Activated CD8-positive, alpha-beta memory T cell treated with anti-CD3 and anti-CD28 coated beads for 1 hour (primary cell): ENCODE measurements at places on chromosomes 1 and 21.

DNA sequence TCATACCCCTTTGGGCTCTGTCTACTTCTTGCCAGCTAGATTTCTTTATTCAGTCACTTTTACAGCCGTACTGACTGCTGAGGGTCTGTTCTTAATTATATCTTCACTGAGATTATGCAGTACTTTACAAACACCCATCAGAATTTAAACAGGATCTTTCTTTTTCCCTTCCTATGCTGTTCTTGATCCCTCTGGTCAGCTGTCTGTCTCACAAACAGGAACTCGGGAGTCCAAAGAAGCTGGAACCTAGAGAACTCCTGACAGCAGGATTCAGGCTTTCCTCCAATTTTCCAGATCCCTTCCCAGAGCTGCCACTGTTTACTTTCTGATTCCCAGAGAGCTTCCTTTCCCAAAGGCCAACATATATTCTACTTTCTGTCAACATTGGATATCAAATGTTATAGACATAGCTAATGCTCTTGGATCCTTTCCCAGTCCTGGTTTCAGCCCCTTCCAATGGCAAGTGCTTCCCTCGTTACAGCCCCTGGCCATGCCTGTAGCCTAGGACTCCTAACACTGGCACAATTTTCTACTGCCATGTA, 59.5 kb downstream of the ATP2B4 start:
- DNase-seq = no peak

DNA sequence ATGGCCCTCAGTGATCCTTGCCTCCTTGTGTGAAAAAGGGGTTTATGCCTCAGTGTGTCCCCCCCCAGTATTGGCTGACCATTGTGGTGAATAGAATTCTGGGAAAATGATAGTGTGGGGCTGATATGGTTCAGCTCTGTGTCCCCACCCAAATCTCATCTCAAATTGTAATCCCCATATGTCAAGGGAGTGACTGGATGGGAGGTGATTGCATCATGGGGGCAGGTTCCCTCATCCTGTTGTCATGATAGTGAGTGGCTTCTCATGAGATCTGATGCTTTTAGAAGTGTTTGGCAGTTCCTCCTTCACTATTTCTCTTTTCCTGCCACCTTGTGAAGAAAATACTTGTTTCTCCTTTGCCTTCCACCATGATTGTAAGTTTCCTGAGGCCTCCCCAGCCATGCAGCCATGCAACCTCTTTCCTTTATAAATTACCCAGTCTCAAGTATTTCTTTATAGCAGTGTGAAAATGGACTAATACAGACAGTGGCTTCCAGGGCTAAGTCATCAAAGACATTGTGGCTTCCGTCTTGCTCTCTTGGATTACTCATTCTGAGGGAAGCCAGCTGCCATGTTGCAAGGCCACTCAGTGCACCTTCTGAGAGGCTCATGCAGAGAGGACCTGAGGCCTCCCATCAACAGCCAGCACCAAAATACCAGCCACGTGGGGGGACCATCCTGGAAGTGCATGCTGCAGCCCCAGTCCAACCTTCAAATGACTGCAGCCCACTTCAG, 40.6 kb upstream of the SOD1 start:
- no peak for DNase-seq

GRCh38 chr1:59682396-59683080, 132.2 kb upstream of the HOOK1 start:
- no peak for DNase-seq

DNA sequence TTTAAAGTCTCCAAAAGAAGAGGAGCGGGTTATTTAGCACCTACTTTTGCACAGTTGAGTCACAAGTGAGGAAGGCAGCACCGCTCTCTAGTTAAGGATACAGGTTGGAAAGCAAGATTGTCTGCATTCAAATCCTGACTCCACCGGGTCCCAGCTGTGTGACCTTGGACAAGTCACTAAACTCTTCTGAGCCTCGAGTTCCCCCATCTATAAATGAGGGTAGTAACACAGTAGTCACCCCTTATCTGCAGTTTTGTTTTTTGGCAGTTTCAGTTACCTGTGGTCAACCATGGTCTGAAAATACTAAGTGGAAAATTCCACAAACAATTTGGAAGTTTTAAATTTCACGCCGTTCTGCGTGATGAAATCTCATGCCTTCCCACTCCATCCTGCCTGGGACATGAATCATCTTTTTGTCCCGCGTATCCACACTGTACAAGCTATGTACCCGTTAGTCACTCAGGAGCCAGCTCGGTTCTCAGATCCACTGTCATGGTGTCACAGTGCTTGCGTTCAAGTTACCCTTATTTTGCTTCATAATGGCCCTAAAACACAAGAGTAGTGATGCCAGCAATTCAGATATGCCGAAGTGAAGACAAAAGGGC, 49.4 kb downstream of the CAPZB start:
- no peak for DNase-seq

- DNase-seq = no peak
Observed at GRCh38 chr1:30183895-30184294, 539.5 kb downstream of the MATN1 start.

DNA sequence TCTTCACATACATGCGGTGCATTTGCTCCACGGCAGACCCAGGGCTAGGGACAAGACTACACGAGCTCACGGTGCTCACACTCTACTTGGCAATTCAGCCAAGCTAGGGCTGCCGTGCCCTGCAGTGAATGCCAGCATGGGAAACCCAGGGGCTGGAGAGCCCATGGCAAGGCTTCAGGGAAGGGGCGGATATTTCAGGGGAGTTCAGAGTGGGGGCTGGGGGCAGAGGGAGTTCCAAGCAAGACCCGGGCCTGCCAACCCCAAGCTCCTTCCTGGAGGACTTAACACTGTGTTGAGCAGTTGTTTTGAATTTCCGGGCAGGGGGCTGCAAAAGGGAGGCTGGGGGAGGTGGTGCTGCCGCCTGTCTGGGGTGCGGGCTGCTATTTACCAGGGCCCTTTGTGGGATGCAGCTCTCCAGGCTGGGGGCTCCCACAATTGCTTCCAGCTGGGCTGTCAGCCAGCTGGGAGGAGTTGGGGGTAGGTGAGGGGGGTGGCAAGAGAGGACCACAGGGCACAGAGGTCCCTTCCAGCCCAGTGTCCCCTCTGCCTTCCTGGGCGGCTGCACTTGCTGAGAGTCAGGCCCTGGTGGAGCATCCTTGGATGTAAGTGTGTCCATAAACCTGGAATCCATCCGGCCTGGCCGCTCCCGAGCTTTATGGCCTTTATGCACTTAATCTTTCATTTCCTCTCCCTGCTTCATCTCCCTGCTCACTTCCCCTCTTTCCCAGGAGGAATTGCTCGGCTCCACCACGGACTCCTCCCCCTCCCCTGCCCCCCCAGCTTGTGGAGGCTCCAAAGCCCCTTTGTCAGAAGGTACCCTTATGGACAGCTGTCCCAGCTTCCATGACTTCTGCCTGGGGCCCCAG, 55.8 kb upstream of the SSBP3 start:
- no peak for DNase-seq

- no peak for DNase-seq
Observed at GRCh38 chr1:160168016-160168415, 16.6 kb downstream of the ATP1A4 start.

DNA sequence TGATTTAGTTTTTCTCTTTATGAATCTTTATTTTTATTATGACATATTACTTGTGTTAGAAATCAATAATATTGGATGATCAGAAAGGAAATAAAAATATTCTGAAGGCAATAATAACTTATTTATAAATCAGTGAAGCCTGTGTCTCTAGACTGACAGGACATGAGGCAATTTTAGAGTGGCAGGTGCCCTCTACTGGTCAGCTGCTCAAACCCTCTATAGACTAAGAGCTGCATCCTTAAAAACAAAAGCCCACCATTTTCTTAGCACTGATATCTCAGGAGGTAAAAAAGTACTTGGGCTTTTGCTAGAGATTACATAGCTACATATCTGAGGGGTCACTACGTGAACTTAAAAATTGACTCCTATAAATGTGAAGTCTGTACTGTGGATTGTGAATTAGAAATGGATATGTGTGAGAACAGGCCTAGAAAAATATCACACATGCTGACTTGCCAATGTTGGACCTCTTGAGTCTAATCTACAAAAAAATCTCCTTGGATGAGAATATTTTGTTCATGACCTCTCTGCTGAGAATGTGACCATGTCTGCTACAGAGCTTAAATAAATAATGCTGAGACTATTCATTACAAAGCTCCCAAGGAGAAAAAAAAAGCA, 597.9 kb upstream of the ADAMTS5 start:
- no peak for DNase-seq

GRCh38 chr21:16588433-16588860, 858.7 kb downstream of the USP25 start:
- no peak for DNase-seq

- DNase-seq = no peak
Observed at GRCh38 chr1:18142969-18143368, 35.4 kb downstream of the IGSF21 start.

GRCh38 chr1:69438056-69438795, 129.5 kb upstream of the LRRC7 start:
- DNase-seq = no peak

- DNase-seq = no peak
Observed at GRCh38 chr1:100499194-100499811, 38.6 kb upstream of the GPR88 start.

DNA sequence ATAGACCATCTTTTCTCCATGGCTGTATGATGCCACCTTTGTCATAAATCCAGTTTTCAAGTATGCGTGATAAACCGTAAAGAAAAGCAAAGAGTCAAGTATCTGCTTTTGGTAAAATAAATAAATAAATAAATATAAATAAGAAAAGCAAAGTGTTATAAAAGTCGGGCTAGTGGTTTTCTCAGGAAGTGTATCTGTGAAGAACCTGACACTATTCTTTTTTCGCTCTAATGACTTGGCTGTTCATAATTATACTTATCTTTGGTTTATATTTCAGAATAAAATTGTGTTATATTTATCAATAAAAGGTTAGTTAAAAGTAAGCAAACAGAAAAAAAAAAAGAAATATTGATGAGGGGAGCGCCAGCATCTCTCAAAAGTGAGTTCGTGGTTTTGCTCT, 594 bp upstream of the EXO5 start:
- no peak for DNase-seq

- DNase-seq = no peak
Observed at GRCh38 chr1:212713465-212714136, 14.0 kb upstream of the BATF3 start.

- no peak for DNase-seq
Observed at GRCh38 chr1:201011616-201012015, 11.9 kb downstream of the KIF21B start.

DNA sequence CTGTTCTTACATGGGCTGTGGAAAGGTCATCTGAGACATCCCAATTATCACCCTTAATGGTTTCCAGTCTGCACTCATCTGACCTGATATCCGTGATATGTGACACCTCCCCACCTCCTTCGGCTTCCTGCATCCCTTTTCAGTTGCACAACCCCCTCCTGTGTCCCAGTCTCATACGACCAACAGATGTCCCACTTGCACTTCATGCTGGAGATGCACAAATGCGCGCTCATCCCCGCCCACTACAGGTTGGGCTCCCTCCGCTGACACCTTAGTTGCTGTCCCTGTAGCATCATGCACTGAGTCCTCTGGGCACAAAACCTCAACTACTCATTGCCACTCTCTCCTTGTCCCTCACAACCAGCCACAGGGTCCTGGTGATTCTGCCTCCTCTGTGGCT, 94.4 kb downstream of the MIS18A start:
- DNase-seq = no peak

- no peak for DNase-seq
Observed at GRCh38 chr1:207645635-207646081, 725 bp downstream of the CR1L start.

DNA sequence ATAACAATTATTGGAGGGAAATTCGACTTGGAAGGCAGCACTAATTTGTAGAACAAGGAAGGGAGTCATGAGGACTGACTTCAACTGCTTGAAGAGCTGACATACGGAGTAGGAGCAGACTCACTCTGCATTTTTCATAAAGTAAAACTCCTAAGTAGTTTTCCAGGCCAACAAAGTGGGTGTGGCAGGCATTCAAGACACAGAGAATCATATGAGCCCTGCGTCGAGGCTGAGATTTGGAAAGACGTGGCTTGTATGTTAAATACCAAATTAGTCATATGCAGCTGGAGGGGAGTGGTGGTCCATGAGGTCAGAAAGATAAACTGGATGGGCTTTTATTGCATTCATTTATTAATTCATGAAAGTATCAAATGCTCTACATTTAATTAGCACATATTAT, 255.7 kb upstream of the JUN start:
- no peak for DNase-seq
